ENCODE measurements at places on chromosomes 6 and 20.

DNA sequence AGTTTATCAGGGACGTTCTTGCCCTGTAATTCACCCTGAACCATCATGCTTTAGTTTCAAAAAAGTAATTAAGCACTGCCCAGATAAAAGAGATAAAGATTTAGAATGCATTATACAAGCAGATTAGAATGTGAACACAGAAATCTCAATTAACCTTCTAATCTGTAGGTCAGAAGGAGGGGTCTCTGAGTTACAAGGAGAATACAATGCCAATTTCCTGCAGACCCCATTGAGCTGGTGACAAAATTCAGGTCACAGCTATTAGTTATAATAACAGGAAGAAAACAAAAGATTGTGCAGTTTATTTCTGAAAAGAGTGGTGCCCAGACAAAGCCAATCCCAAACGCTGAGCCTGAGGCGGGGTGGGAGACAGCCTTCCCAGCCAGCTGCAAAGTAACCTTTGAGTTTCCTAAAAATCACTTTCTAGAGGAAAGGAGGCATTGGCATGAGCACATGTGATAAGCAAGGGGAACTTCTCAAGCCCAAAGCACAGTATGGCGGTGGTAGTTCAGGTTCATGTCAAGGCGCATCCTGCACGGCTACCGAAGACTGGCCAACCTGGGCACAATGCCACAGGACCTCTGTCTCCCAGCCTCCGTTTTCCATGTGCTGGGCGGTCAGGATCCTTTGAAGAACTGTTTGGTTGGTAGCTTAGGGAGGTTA, 192.5 kb downstream of the TTLL2 start:
- DNase-seq: no peak

GRCh38 chr20:23823111-23823510, 3.4 kb downstream of the CST2 start:
- no peak for DNase-seq

DNA sequence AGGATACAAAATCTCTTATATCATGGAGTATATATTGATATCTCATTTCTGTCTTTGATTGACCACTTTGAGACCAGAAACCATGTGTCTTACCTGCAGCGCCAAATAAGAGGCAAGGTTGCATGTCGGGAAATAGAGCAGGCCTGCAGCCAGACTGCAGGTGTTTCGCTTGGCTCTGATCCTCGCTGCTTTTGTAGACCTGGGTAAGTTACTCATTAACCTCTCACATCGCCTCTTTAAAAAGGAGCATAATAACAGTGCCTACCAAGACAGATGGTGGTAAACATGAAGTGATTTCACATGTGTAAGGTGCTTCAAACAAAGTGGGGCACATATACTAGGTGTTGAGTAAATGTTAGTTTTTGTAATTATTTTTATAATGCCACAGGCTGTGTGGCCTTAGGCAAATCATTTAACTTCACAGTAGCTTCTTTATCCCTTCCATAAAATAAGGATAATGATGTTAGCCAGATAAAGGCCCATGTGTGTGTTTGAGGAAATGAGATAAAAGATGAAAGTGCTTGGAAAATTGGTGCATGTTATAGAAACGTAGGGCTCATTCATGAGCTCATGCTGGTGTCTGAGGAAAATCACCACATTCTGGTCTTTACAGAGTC, 248.8 kb upstream of the MAP3K7 start:
- no peak for DNase-seq

DNA sequence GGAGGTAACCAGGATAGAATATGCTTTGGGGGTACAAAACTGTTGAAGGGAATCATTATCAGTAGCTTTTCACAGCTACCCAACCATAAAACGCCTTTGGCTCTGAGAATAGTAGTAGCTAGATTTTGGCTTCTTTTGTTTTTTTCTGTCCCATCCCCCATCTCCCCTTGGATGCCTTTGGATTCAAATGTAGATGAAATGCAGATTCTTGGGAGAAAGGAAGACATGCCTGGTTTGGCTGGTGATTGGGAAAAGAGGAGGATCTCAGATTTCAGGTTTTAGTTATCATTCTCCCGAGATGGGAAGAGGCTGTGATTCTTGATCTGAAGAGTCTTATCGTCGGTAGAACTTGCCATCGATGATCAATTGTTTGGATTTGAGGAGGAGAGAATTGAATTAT, 3.5 kb upstream of the CDYL start:
- no peak for DNase-seq

DNA sequence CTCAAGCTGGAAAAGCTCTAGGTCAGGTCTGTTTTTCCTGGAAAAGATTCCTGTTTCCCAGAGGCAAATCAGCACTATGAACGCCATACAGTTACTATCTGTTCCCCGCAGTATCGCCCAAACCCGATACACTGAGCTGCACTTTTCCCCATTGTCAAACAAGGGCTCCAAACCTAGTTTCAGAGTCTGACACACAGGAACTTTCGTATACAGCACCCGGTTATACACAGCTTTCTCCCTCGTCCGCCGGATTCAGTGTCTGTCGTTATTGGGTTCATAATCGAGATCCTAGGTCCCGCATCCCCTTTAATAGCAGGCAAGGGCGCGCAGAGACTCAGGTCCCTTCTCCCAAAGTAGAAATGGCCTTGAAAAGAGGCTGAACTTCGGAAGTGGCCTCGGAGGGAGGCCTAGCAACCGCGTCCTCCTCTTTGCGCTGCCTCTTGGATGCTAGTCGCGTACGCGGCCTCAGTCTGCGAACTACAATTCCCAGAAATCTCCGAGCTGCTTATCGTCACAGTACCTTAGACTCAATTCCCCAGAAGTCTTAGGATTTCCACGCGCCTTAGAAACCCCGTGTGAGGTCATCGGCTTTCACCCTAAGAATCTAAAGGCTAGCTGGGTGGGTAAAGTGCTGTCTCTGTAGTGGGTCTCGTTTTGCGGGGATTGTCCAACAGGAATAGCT, 34.2 kb downstream of the ZNF391 start:
- no peak for DNase-seq

- DNase-seq: no peak
These were observed 147.8 kb downstream of the HS3ST5 start for GRCh38 chr6:114195027-114195365.

- no peak for DNase-seq
These were observed 14.0 kb downstream of the SNRNP48 start for GRCh38 chr6:7604003-7604402.

DNA sequence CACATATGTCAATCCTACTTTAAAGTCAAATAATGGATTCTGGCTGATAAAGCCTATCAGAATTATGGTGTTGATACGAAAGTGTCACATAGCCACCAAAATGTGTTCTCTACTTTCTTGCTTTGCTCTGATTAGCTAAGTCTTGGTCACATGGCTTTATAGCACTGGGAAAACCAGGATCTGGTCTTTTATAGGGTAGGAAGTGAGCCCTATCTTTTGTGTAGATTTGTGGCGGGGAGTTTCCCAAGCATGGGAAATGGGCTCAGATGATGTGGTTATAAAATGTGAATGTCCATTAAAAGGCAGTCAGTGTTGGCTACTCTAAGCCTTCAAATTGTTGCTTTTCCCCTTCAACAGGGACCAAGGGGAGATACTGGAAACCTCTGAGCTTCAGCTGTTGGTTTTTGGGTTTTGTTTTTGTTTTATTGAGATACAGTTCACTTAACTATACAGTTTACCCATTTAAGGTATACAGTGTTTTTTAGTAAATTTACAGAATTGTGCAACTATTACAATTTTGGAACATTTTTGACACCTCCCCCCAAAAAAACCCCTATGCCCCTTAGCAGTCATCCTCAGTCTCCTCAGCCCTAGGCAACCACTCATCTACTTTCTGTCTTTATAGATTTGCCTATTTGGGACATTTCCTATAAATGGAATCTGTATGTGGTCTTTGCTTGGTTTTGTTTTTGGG, 12.2 kb downstream of the RRP36 start:
- DNase-seq: no peak

DNA sequence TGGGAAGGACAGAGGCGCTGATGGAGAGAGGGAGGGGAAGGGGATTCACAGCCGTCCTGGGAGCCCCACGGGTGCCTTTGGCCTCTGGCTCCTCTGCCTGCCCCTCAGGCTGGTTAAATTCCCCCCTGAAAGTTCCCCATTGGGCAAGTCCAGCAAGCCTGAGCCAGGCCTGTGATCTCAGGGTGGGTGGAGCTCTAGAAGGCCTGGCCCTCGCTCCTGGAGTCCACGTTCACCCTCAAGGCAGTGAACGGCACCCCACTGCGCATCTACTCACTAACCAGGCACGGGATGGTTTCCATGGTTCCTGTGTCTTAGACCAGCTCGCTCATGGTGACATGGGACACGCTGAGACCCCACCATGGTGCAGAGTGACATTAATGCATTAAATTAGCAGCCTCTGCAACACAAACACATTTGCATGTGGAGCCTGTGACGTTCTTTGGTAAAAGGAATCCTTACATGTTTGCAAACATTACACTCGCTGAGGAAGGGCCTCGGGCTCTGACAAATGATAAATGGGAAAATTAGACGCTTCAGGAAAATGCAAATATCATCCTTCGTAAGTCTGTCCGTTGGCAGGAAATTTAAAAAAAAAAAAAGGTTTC, 452.7 kb downstream of the PREX1 start:
- DNase-seq: peak; percentile 55

DNA sequence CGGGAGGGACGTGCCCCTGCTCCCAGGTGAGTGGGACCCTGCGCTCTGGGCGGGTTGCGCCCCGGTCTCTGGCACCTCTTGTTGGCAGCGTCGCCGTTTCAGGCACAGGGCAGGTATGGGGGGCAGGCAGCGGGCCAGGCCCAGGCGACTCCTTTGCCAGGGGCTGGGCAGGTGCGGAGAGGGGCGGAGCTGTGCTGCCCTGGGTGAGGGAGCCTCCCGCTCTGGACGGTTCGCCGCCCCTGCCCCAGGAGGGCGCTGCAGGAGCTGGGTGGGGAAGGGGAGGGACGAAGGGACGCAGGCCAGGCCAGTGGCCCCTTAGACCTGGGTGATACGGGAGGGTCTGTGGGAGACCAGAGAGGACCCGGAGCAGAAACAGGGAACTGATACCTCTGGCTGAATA, 663.9 kb upstream of the DEFB115 start:
- DNase-seq: no peak

GRCh38 chr6:127266178-127266891, at the start of gene RNF146:
Gene RNF146, plus strand, starts transcription at chr6:127266864. Its CDS starts 13,475 bp downstream, at chr6:127280339.
- DNase-seq: no peak

GRCh38 chr6:41836022-41836659, 48.6 kb downstream of the TOMM6 start:
- DNase-seq: no peak

DNA sequence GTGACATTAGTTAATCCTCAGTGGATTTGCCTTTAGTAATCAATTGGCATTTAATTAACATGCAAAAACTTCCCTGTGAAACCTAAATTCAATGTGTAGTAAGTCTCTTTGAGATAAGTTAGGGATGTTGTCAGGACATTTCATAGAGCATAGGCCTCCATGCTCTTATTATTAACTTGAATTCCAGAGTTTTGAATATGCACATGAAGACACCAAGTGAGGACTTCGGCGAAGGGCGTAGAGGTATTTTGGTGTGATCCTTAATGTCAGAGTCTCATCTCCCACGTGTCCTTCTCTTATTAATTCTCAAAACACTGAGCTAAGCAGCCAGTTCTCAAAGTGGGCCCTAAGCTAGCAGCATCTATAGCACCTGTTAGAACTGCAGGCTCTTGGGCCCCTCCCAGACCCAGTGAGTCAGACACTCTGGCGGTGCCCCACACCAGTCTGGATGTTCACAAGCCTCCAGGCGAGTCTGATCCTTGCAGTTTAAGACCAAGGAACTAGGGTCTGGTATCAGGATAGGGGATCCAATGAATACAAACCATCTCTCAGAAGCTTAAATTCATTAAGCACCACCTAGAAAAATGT, 292.1 kb downstream of the QKI start:
- DNase-seq: no peak

GRCh38 chr6:29723262-29723665, at the start of gene HLA-F:
Gene HLA-F, plus strand, starts transcription at chr6:29723434. Its CDS starts 30 bp downstream, at chr6:29723464.
- peak; percentile 91 for DNase-seq

DNA sequence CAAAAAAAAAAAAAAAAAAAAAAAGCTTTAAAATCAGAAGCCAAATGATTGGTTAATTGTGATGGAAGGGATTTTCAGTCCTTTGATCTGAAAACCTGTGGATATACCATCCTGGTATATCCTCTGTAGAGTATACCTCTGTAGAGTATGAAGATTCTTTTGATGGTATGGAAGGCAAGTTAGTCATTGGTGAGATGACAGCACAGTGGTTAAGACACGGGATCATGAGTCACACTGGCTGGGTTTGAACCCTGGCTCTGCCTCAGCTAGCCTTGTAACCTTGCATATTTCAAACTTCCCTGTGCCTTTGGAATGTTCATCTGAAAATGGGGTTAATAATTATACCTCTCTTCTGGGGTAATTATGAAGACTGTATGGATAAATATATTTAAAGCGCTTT, 179.3 kb downstream of the CARMIL1 start:
- DNase-seq: no peak

DNA sequence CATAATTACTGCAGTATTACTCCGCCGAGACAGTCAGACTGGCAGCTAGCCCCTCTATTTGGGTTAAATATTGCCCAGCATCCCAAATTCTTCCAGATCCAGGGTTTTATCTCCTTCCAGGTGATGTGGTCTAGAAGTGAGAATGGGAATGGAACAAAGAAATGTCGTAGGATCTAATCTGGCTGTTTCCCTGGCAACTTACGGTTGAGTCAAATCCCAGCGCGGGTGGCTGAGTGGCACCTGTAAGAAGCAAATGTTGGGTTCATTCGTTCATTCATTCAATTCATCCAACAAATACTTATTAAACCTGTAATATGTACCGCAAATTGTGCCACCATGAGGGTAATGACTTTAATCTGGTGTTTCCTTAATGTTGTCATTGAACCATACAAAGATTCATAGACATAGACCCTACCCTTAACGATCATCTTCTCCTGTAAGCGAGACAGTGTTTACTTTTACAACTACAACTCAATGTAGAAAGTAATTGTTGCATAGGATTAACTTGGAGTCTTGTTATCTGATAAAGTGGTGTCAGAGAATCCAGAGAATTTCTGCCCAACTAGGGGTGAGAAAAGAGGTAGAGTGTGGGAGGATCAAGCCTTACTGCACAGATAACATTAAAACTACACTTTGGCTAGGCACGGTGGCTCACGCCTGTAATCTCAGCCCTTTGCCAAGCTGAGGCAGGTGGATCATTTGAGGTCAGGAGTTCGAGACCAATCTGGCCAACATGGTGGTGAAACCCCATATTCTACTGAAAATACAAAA, 91.3 kb upstream of the ADGRF1 start:
- no peak for DNase-seq

- DNase-seq: no peak
These were observed 196.3 kb upstream of the UST start for GRCh38 chr6:148550569-148550968.

GRCh38 chr6:41503827-41504465, 42.2 kb upstream of the FOXP4 start:
- DNase-seq: no peak

- peak; percentile 70 for DNase-seq
These were observed 380.8 kb upstream of the IMPG1 start for GRCh38 chr6:76453270-76453669.

GRCh38 chr6:87772597-87773530, 70.8 kb upstream of the AKIRIN2 start:
- DNase-seq: no peak

GRCh38 chr6:26516481-26517427, 16.7 kb downstream of the BTN1A1 start:
- no peak for DNase-seq

DNA sequence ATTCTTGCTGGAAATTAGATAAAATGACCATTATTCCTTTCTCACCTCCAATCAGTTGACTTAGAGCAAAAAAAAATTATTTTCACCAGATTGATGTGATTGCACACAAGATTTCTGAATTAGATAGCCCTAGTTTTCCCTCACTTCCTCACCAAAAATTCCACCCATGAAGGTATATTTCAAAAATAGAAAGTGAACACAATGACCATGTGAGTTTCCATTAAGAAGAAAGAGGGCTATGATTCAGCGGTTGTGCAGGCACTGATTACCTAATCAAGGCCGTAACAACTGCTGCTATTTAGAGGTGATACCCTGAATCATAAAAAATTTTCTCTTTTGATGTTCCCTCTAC, 19.5 kb upstream of the RALGAPA2 start:
- no peak for DNase-seq

Measured in spleen (tissue), 13 donors.